ENCODE measurements at places on chromosomes 7 and 10. TPM values are rescaled to one million over a fixed set of nuclear protein-coding genes. Genes with fewer than 3 reads are reported as not detected.

GRCh38 chr7:95619921-95620320 lies 23.6 kb upstream of the PDK4 start:
- H3K4me1 ChIP-seq, result no peaks in the 10 kb centered on the region
- H3K4me3 ChIP-seq, result no peak overlapping the region
- no peak for DNase-seq
- H3K36me3 ChIP-seq, result no peaks in the 10 kb centered on the region

The ITGA8 gene
- total RNA-seq, result not detected

- H3K27me3 ChIP-seq, result no peaks in the 10 kb centered on the region
- H3K36me3 ChIP-seq, result no peaks in the 10 kb centered on the region
- peak overlapping the region; percentile 26 for H3K4me3 ChIP-seq
- DNase-seq, result no peak
- peaks cover 44% of the 10 kb centered on the region for H3K4me1 ChIP-seq
- H3K27ac ChIP-seq, result no peak overlapping the region
These were observed 110.9 kb downstream of the SGMS1 start for GRCh38 chr10:50512743-50513416.

- H3K4me1 ChIP-seq, result no peaks in the 10 kb centered on the region
- no peak overlapping the region for H3K27ac ChIP-seq
- H3K4me3 ChIP-seq, result no peak overlapping the region
- DNase-seq, result no peak
These were observed 178.1 kb upstream of the SEMA3E start for GRCh38 chr7:83827036-83827435.

- H3K27me3 ChIP-seq, result no peaks in the 10 kb centered on the region
- H3K27ac ChIP-seq, result peak overlapping the region; percentile 34
These were observed 10.4 kb downstream of the RAB11FIP2 start for GRCh38 chr10:118036281-118036875.

DNA sequence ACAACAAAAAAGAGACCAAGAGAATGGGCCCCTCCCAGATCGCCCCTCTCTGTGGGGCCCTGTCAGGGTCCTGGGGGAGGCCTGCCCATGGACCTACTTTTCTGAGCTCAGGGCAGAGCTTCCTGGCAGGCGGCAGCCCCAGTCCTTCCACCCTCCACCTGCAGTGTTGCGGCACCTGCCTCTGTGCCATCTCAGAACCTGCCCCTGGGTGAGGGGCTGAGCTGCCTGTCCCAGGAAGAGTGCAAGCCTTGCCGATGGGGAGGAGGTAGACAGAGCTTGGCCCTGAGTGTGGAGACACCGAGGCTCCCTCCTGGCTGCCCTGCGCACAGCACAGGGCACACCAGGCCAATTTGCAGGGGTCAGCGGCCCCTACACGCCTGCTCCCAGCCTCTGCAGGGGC lies 67.5 kb downstream of the UNCX start:
- H3K4me1 ChIP-seq, result no peaks in the 10 kb centered on the region
- H3K4me3 ChIP-seq, result no peak overlapping the region
- DNase-seq, result no peak
- no peak overlapping the region for H3K27ac ChIP-seq

DNA sequence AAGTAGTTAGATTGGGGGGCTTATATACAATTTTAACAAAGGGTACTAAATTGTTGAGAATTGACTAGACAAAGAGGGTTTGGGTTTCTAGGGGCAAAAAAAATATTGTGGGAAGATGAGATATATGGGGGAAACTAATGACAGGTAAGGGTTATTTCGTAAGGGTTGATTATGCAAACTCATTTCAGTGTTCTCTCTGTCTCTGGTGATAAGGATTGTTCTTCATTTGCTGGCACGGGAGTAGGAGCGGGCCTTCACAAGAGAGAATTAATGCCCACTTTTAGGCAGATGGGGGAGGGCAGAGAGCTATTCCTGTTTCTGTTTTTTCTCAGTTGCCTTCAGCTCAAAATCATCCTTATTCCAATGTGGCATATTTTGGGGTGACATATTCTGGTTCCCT lies 258.4 kb downstream of the EXOC4 start:
- H3K36me3 ChIP-seq, result no peaks in the 10 kb centered on the region
- H3K4me3 ChIP-seq, result no peak overlapping the region
- no peaks in the 10 kb centered on the region for H3K27me3 ChIP-seq
- H3K4me1 ChIP-seq, result no peaks in the 10 kb centered on the region

- no peak overlapping the region for H3K27ac ChIP-seq
- H3K27me3 ChIP-seq, result no peaks in the 10 kb centered on the region
- no peak for DNase-seq
- peaks cover 6% of the 10 kb centered on the region for H3K36me3 ChIP-seq
- no peaks in the 10 kb centered on the region for H3K4me1 ChIP-seq
These were observed 81.6 kb upstream of the SAMD8 start for GRCh38 chr10:75029857-75030256.

DNA sequence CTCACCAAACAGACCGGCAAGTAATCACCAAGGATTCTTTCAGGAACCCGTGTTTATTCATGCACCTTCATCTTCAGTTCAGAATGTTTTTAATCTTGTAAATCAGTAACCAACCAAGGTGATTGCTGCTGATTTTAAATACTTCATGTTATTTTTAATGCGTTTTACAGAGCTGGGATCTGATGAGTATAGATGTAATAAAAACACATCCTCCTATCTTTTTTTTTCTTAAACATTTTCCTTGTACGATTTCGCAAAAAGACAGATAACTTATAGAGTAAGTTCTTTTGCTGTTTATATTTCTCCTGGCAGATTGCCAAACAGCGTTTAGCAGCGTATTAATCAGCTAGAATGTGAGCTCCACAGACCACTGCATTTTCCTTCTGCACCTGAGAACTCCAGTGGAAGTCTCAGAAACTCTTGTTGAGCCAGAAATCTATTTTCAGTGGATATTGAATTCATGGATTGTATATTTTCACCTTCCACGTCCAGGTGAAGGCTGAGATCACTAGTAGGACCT lies 397.8 kb upstream of the NRP1 start:
- no peaks in the 10 kb centered on the region for H3K4me1 ChIP-seq
- no peaks in the 10 kb centered on the region for H3K27me3 ChIP-seq
- no peak overlapping the region for H3K27ac ChIP-seq
- no peaks in the 10 kb centered on the region for H3K36me3 ChIP-seq

DNA sequence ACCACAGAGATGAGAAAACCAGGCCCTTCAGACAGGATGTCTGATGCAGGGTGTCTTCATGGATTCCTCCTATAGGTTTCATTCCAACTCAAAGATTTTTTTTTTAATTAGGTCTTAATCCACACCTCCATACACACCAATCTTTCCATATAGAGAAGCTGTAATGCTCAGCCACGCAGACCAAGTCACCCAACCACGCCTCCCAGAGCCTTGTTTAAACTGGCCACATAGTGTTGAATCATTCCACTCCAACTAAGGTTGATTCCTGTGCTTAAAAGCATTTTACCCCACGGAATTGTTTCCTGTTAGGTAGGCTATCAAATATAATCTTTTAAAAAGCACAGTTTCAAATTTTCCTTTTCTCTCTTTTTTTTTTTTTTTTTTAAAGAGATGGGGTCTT lies 153.6 kb downstream of the TYW1B start:
- H3K4me1 ChIP-seq, result no peaks in the 10 kb centered on the region
- H3K27me3 ChIP-seq, result no peaks in the 10 kb centered on the region
- no peaks in the 10 kb centered on the region for H3K36me3 ChIP-seq
- no peak overlapping the region for H3K4me3 ChIP-seq
- no peak for DNase-seq

The WNT2 gene
- not detected for total RNA-seq

DNA sequence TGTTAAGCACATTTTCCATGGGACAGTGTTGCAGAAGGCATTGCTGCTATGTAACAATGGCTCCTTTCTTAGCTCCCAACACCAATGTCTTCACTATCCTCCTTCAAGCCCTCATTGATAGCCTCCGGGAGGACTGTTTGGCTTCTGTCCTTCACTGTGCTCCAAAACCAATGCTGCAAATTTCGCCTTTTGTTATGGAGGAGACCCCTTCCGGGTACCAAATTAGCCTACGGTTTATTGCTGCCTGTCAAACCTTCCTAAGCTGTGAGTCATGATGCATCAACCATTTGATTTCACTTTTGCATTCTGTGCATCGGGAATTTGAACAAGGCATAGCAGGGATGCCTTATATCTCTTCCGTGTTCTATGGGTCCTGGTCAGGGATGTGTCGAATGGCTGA lies 432.9 kb downstream of the GATA3 start:
- H3K36me3 ChIP-seq, result no peaks in the 10 kb centered on the region
- no peak overlapping the region for H3K27ac ChIP-seq
- no peaks in the 10 kb centered on the region for H3K4me1 ChIP-seq
- no peaks in the 10 kb centered on the region for H3K27me3 ChIP-seq
- no peak overlapping the region for H3K4me3 ChIP-seq

The SEMA3E gene
- not detected for total RNA-seq

The KEL gene
- total RNA-seq, result 0.44 TPM

DNA sequence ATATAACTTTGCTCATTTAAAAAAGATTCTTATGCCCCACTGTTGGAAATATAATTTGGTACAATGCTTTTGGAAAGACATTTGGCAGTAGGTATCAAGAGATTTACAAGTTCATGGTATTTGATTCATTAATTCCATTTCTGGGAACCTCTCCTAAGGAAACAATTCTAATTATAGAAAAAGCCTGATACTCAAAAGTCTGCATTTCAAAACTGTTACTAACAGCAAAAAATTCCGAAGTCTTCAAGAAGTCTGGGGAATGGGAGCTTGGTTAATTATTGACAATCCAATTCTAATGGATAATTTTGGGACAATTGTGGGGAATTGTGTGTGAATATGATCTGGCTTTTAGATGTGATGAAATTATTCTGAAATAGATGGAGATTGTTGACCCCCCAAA lies 59.6 kb downstream of the HDAC9 start:
- H3K27ac ChIP-seq, result no peak overlapping the region
- H3K36me3 ChIP-seq, result no peaks in the 10 kb centered on the region
- H3K27me3 ChIP-seq, result no peaks in the 10 kb centered on the region
- DNase-seq, result no peak

DNA sequence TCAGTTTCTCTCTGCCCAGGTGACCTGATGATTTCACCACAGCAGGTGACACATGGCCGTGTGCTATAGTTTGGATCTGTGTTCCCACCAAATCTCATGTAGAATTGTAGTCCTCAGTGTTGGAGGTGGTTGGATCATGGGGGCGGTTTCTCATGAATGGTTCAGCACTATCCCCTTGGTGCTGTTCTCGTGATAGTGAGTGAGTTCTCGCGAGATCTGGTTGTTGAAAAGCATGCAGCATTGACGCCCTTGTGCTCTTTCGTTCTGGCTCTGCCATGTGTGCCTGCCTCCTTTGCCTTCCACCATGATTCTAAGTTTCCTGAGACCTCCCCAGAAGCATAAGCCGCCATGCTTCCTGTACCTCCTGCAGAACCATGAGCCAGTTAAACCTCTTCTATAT lies 85.2 kb upstream of the C1QL3 start:
- no peaks in the 10 kb centered on the region for H3K4me1 ChIP-seq
- no peak for DNase-seq
- H3K27ac ChIP-seq, result no peak overlapping the region
- no peak overlapping the region for H3K4me3 ChIP-seq
- no peaks in the 10 kb centered on the region for H3K27me3 ChIP-seq

- no peaks in the 10 kb centered on the region for H3K4me1 ChIP-seq
- no peak for DNase-seq
- no peaks in the 10 kb centered on the region for H3K27me3 ChIP-seq
These were observed 55.7 kb upstream of the ITPRID1 start for GRCh38 chr7:31458203-31458602.

GRCh38 chr7:155306673-155307470 lies 9.2 kb downstream of the INSIG1 start:
- H3K4me3 ChIP-seq, result no peak overlapping the region
- H3K4me1 ChIP-seq, result no peaks in the 10 kb centered on the region
- no peak for DNase-seq
- H3K36me3 ChIP-seq, result peaks cover 59% of the 10 kb centered on the region

DNA sequence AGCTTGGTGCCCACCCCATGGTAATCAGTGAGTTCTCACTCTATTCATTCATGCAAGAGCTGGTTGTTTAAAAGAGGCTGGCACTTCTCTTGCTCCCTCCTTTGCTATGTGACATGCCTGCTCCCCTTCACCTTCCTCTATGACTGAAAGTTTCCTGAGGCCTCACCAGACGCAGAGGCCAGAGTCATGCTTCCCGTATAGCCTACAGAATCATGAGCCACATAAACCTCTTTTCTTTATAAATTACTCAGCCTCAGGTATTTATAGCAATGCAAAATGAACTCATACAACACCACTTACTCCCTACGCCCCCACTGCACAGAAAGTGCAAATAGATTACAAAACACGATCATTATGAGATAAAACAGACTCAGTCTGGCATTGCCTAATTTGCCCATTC lies 39.0 kb downstream of the SEC61G start:
- no peak for DNase-seq
- H3K27me3 ChIP-seq, result no peaks in the 10 kb centered on the region

All from naive thymus-derived CD4-positive, alpha-beta T cell (primary cell).